ENCODE measurements at places on chromosomes 16 and 17. TPM values are rescaled to one million over a fixed set of nuclear protein-coding genes. Genes with fewer than 3 reads are reported as not detected.
A peak's percentile ranks its signal among the peaks of the same experiment; 100 is the strongest.

Gene ACSM2B
- not detected for total RNA-seq

GRCh38 chr16:89290887-89291286, 73.4 kb downstream of the ZNF778 start:
- H3K4me1 ChIP-seq = peaks cover 20% of the 10 kb centered on the region
- H3K4me3 ChIP-seq = no peak overlapping the region
- peak overlapping the region; percentile 26 for H3K27ac ChIP-seq
- peaks cover 23% of the 10 kb centered on the region for H3K36me3 ChIP-seq
- H3K27me3 ChIP-seq = no peaks in the 10 kb centered on the region
- DNase-seq = no peak

Gene OTOA
- not detected for total RNA-seq

Gene CTF1
- 0.23 TPM for total RNA-seq

DNA sequence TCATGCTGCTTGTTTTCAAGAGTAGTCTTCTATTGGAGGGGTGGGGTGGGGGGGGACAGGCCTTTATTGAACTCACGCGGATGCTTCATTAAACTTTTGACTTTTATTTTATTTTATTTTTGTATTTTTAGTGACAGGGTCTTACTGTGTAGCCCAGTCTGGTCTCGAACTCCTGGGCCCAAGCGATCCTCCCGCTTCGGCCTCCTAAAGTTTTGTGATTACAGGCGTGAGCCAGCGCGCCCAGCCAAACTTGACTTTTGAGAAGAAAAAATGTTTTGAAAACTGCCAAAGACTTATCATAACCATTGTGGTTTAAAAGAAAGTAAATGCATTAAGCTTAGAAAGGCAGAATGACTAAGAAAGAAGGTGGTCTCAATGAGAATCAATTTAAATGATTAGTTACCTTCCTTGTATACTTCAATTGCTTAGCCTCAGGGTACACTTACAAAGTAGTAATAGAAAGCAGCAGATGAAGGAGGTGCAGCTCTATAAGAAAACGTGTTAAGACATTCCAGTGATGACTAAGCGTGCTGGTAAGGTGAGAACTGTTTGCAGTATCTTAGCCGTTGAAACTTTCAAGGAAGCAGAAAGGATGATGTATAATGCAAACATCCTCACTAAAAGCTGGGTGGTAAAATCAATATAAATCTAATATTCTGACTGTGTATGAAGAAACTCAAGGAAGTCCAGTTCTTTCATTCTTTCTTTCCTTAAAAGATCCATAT, 1.2 kb downstream of the AP2B1 start:
- H3K4me1 ChIP-seq = peaks cover 31% of the 10 kb centered on the region
- peak overlapping the region; percentile 96 for H3K27ac ChIP-seq
- no peak for DNase-seq
- peak overlapping the region; percentile 89 for H3K4me3 ChIP-seq

DNA sequence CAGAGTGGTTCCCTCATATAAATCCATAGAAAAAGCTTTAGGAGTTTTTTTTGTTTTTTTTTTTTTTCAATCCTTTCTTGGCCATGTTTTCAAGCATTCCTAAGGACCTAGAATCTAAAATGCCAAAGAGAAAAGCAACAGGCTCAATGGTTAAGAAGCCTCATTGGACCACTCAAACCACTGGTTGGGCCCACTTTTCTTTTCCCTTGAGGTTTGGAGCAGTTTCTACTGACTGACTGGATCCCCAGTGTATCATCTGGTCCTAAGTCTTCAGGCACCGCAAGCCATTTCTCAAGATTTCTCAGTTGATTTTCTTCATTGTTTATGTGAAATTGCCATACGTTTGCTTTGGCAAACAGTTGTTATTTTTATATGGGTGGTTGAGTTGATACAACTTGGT, 14.4 kb downstream of the METTL9 start:
- peaks cover 50% of the 10 kb centered on the region for H3K36me3 ChIP-seq
- H3K4me1 ChIP-seq = peaks cover 81% of the 10 kb centered on the region
- no peak overlapping the region for H3K27ac ChIP-seq

DNA sequence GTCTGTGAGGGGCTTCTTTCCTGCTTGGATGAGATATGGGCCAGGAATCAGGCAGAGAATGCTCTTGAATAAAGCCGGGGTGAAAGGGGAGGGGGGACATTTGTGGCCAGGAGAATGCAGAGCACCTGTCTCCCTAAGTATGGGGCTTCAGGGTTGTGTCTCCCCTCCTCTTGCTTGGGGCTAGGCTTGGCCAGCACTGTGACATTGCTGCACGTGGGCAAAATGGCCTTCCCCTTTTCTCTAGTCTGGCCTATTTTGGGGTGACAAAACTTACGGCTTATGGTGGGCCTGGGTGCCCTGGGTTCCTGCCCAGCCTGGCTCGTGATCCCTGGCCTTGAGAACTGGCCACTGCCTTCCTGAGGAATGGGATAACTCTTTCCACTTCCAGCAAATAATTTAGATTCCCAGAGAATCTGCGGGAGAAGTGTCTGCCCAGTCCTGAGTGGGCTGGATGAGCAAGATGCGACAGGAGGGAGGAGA, 5.6 kb downstream of the NFE2L1 start:
- peaks cover 68% of the 10 kb centered on the region for H3K4me1 ChIP-seq
- no peak overlapping the region for H3K4me3 ChIP-seq
- peaks cover 74% of the 10 kb centered on the region for H3K36me3 ChIP-seq
- H3K27ac ChIP-seq = peak overlapping the region; percentile 9
- no peak for DNase-seq

GRCh38 chr17:44241106-44241624, 21.7 kb upstream of the UBTF start:
- H3K27ac ChIP-seq = no peak overlapping the region
- no peak for DNase-seq
- peaks cover 3% of the 10 kb centered on the region for H3K27me3 ChIP-seq

Gene NIP7
- total RNA-seq = 35.3 TPM

DNA sequence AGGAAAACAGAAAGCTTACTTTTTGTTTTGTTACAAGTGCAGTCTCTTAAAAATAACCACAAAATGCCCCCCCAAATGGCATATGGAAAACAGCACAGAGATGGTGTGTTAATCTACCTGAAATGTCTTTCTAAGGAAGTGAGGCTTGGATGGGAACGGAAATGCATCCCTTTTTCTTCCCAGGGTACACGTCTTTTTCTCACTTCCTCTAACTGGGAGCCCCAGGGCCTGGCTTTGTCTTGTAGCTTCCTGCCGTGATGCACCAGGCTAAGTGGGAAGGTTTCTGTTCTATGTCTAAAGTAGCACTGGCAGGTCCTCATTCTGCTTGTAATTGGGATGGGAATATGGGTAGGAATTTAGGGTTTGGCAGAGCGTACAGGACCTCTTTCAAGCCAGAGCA, 52.5 kb upstream of the CACNG3 start:
- no peak overlapping the region for H3K27ac ChIP-seq
- H3K27me3 ChIP-seq = no peaks in the 10 kb centered on the region
- H3K4me3 ChIP-seq = no peak overlapping the region
- peaks cover 24% of the 10 kb centered on the region for H3K36me3 ChIP-seq

DNA sequence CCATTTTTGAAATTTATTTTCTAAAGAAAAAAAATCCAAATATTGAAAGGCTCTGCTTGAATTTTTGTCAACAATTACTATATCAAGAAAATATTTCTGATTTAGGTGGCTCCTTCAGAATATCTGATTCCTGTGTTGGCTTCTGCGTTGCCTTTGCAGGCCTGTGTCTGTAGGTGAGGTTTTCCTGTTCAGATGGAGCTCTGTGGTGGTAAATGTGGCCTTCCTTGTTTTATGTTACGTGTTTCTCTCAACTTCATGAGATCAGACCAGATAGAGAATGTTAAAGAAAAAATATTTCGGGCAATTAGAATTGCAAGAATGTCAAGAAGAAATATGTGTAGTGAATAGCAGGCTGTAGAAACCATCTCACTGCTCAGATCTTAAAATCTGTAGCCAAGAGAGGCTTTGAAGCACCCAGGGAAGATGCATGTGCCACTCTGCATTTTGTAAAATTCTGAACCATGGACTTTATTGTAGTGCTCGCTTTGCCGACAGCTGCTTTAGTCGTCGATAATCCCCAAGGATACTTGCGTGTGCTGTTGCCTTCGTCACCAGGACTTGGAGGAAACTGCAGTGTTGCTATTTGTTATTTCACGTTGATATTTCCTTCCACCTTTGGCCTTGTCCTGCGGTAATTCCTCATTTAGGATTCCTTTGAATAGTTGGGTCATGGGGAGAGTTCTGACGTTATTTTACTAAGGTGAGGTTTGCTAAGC, 69.9 kb downstream of the RPTOR start:
- no peaks in the 10 kb centered on the region for H3K27me3 ChIP-seq
- no peak for DNase-seq
- peaks cover 67% of the 10 kb centered on the region for H3K4me1 ChIP-seq
- peaks cover 17% of the 10 kb centered on the region for H3K36me3 ChIP-seq

GRCh38 chr16:22274916-22275315, 22.3 kb upstream of the POLR3E start:
- no peaks in the 10 kb centered on the region for H3K27me3 ChIP-seq
- no peak overlapping the region for H3K27ac ChIP-seq
- peaks cover 38% of the 10 kb centered on the region for H3K36me3 ChIP-seq
- H3K4me3 ChIP-seq = no peak overlapping the region
- no peak for DNase-seq

Gene LITAFD
- total RNA-seq = not detected

Gene CACNG3
- total RNA-seq = not detected
